ENCODE measurements at places on chromosomes 3 and 15.
A peak's percentile ranks its signal among the peaks of the same experiment; 100 is the strongest.

- DNase-seq = peak; percentile 47
Measured at GRCh38 chr15:52139599-52140462, 27.3 kb upstream of the BCL2L10 start.

DNA sequence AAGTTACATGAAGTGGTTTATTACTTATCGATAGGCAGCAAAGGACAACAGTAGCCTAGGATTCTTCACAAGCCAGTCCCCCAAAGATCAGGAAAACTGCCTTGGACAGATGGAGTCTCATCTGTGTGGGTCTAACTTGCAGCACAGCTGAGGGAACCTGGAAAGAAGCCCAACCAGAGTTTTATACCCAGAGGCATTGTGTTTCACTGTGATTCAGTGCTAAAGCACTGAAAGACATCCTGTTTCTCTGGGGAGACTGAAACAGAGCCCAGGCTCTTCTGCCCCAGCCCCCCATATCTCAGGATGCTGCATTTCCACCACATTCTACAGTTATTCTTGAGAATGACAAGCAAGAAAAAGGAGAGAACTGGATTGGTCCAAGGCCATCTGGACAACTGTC is 48.2 kb upstream of the PYDC2 start:
- DNase-seq = no peak

GRCh38 chr15:55496716-55497115 is 11.3 kb downstream of the DNAAF4 start:
- DNase-seq = no peak

DNA sequence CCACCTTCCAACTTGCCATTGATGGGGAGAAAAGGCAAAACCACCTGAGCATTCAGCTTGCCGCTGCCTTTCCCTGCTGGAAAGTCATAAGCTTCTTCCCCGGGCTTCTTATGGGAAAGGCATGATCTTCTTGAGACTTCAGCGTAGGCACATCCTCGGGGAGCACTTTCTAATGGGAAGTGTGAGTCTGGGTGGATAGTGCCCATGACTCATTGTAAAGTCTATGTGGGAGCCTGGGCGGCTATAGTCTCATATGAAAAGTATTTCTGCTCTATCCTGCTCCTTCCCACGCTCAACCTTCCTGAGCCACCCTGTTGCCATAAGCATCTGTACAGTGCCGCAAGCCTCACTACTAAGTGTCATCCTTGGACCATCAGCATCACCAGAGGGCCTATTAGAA is 309.9 kb upstream of the THBS1 start:
- no peak for DNase-seq

DNA sequence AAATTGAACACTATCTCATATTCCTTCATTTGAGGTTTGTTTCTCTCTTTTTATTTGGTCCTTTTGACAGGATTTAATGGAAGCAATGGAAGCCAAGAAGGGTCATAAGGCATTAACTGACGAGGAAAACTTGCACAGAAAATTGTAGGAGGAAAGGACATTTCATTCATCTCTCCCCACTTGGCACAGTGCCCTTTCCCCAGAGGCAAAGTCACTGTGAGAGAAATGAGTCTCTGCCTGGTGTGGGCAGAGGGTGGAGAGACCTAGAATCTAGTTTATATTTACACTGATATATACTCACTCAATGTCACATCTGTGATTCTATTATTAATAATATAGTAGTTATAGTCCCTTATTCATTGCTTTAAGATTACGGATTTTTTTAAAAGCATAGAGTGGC is 324.6 kb upstream of the IL12A start:
- DNase-seq = no peak

- peak; percentile 2 for DNase-seq
Measured at GRCh38 chr3:149091983-149092382, 5.7 kb upstream of the HLTF start.

GRCh38 chr15:99447497-99448371 is 118.0 kb upstream of the MEF2A start:
- no peak for DNase-seq

GRCh38 chr3:37493485-37494080 is 319.2 kb upstream of the LRRFIP2 start:
- no peak for DNase-seq

DNA sequence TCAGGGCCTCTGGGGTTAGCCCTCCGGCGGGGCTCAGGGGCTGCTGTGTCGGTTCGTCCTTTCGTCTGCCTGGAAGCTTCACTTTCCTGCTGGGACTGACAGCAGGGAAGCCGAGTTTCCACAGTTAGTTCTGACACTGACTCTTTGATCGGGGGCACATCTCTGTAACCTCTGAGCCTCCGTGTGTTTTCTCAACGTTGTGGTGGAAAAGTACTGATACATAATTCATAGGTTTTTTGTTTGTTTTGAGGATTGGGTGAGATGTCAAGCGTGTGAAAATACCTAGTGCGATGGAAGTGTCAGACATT is 481 bp downstream of the AP4E1 start:
- DNase-seq = no peak

- no peak for DNase-seq
Measured at GRCh38 chr3:123809597-123809996, 74.5 kb downstream of the MYLK start.

DNA sequence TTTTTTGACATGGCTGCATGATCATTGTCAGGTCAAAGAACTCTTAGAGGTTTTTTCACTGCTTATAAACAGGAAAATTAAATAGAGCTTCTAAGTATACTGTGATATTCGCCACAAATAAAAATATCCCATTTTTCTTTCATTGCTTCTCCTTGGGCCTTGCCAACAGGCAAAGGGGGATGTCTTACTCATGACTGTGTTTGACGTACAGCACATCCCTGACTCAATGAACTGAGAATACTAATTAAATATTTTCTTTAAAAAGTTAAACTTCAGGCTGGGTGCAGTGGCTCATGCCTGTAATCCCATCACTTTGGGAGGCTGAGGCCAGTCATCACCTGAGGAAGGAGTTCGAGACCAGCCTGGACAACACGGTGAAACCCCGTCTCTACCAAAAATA is 41.4 kb upstream of the CCDC80 start:
- no peak for DNase-seq

DNA sequence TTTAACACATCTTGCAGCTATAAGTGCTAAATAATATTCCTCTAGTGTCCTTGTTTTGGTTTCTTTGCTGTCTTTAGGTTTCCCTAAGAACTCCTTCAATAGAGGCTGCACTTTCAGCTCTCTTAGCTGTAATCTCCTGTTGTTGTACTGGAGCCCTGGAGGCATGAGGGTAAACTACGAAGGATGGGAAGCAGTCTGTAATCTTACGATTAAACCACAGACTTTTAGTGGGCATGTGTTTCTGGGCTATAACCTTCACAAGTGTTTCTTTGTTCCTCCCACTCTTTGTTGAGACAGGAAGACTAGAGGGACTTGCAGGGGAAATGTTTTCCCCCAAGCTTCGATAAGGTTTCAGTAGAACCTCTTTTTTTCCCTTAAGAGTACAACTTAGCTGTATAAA is 1058.1 kb downstream of the NSUN3 start:
- no peak for DNase-seq

DNA sequence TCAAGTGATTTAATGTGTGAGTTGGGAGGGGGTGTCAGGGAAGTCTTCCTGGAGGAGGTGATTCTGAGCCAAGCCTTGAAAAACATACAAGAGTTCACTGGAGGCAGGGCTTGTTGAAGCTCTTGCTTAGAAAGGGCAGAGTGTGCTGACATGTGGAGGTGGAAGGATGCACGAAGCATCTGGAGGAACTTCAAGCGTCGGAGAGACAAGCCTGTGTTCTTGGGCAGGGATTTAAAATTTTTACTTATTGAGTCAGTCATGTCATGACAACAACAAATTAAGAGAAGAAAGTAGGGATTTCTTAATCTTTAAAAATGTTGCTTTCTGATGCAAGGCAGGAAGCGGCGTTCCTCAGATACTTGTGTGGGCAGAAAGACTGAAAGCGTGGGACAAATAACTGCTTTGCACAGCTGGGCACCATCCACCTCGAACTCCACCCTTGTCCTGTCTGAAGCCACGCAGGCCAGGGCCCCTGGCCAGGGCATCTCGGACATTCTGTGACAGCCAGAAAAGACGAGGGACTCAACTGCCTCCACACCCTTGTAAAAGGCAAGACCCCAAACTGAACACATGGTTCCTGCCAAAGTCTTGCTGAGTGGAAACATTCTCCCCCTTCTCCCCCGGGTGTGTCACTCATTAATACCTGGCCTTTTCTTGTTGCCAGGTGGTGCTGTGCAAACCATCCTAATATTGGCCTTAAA is 6.9 kb upstream of the IL16 start:
- no peak for DNase-seq

GRCh38 chr15:49134683-49135341 is 20.6 kb downstream of the COPS2 start:
- no peak for DNase-seq

DNA sequence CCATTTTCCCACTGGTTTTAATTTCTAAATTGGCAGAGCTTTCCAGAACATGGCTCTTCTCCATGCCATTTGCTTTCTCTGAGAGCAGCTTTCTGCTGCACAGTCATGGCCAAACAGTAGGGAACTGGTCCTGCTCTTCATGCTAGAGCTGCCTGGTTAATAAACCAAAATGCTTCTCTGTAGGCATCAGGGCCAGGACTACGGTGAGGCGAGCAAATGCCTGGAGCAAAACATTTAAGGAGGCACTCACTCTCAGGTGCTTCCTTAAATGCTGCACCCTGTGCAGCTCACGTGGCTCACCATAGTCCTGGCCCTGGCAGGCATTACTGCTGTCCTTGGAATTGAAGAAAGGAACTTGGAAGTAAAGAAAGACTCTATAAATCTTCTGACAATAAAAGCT is 48.5 kb upstream of the PPP2R3A start:
- DNase-seq = no peak

- peak; percentile 90 for DNase-seq
Measured at GRCh38 chr15:76206325-76206976, 104.8 kb downstream of the ETFA start.

DNA sequence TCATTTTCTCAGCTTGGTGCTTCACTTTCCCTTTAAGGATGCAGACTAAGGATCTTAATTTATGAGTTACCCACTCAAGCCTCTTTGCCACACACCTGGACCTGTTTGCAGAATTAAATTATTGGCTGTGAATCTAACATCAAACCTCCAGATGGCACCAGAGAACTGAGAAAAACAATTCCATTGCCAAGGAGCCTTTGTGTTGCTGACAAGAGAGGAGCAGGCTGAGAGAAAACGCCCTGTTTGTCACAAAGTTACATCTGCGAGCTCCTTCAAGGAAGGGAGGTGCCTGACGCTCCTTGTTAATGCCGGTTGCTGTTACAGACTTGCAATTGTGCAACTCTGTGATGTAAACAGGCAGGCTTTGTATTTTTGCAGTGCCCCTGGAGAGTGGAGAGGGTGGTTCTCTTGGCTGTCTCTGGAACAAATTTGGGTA is 36.3 kb upstream of the TMC3 start:
- peak; percentile 63 for DNase-seq

- no peak for DNase-seq
Measured at GRCh38 chr3:116030131-116030850, 407.0 kb downstream of the GAP43 start.

DNA sequence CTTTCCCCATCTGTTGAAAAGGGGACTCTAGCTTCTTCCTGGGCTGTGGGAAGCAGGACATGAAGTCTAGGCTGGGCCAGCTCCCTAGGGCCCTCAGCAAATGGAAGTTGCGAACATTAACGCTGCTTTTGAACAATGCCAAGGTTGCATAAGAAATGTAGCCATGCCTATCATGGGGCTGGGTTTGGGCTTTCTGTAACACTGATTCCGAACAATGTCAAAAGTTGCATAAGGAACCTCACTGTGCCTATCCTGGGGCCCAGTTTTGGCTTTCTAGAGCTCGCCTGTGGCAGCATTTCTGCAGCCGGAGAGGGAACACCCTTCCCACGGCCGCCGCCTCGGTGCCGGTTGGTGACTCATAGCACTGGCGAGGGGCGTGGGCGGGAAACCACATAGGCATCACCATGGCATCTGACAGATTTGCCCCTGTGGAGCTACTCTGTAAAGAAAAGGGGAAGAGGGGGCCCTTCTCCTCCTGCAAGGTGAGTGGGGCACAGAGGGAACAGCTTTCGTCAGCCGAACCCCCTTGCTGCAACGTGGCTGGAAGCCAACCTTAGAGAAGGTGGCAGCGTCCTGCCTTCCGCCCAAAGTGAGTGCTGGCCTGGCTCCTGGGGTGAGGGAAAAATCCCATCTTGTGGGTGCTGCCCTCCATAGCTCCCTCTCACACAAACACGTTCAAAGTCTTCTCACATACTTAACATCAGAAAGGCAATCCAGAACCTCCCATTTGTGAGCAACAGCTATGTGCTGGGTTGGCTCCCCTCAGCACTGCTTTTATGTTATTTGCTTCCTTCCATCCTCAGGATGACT is 46.6 kb upstream of the ATP2B2 start:
- DNase-seq = no peak

DNA sequence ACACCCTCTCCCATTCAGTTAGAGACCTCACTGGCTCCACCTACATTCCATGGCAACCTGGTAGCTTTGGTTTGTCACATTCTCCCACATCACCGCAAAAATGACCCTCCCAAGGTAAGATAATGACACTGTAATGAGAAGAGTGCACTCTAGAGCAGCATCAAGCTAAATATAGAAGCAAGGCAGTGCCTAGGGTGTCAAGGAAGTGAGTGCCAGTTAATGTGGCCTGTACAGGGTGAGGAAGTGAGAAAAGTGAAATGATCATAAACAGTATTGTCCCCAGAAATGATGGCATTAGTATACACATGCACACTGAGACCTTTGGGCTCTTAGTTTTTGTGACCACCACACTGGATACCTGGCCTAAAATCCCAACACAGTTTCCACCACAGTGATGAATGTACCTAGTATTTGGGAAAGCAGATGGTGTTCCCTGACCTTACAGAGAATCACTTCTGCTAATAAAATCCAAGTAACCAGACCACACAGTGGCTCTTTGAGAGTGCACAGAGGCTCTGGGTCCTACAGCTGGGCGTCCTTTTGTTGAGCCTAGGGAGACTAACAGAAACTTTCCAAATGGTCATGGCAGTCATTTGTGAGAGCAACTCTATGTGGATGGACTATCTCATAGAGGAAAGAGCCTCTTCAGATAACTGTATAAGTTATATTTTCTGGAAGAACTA is 106.6 kb downstream of the ARPP21 start:
- DNase-seq = no peak

- no peak for DNase-seq
Measured at GRCh38 chr3:13689373-13690260, 140.7 kb downstream of the FBLN2 start.

DNA sequence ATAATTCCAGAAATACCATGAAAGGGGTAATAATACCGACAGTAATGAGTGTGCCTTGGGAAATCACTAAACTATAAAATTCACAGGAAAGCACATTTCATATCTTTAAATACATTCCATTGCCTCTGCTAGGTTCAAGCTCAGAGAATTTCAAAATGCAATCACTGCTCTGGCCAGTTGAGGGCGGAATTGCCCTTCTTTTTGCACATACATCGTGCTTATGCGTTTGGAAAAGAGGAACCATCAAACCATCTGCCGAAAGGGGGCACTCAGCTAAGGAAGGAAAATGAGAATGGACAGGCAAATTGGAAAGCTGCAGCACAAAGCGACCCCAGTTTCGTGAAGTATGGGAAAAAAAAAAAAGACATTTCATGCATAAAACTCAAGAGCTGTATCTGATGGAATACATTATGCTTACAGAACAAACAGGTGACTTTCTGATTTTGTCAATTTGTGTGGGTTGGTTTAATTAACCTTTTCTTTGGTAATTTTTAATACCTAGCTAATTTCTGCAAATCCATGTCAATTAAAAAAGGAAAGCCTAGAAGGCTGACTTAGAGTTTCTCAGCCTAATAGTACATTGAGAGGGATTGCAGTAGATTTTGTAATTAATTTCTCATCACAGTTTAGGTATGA is 61.4 kb downstream of the TUSC7 start:
- DNase-seq = peak; percentile 86

Data from NCI-H1092 (cell line).